ENCODE measurements at places on chromosomes 2 and 18. TPM values are rescaled to one million over a fixed set of nuclear protein-coding genes. Genes with fewer than 3 reads are reported as not detected.

- peak; percentile 21 for DNase-seq
Measured at GRCh38 chr2:233349005-233349998, 5.0 kb upstream of the DGKD start.

NOP58 gene
- 57.3 TPM for polyA plus RNA-seq

DNA sequence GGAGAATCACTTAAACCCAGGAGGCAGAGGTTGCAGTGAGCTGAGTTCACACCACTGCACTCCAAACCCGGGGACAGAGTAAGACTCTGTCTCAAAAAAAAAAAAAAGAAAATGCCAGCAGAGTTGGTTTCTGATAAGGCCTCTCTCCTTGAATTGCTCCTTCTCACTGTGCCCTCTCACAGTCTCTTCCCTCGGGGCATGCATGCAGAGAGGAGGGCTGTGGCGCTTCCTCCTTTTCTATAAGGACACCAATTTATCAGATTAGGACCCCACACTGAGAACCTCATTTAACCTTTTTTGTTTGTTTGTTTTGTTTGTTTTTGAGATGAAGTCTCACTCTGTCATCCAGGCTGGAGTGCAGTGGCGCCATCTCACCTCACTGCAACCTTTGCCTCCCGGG lies 110.5 kb downstream of the ZFP36L2 start:
- no peak for DNase-seq

DNA sequence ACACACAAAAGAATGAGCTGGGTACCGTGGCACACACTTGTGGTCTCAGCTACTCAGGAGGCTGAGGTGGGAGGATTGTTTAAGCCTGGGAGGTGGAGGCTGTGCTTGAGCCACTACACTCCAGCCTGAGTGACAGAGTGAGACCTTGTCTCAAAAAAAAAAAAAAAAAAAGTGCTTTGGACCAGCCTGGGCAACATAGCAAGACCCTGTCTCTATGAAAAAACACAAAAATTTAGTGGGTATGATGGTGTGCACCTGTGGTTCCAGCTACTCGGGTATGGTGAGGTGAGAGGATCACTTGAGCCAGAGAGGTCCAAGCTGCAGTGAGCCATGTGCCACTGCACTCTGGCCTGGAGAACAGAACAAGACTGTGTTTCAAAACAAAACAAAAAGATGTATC lies 10.4 kb downstream of the ZNF512 start:
- DNase-seq: no peak

HNMT gene
- 23.4 TPM for polyA plus RNA-seq

GRCh38 chr2:86193901-86194567 lies 1.2 kb downstream of the IMMT start:
- DNase-seq: peak; percentile 34

DNA sequence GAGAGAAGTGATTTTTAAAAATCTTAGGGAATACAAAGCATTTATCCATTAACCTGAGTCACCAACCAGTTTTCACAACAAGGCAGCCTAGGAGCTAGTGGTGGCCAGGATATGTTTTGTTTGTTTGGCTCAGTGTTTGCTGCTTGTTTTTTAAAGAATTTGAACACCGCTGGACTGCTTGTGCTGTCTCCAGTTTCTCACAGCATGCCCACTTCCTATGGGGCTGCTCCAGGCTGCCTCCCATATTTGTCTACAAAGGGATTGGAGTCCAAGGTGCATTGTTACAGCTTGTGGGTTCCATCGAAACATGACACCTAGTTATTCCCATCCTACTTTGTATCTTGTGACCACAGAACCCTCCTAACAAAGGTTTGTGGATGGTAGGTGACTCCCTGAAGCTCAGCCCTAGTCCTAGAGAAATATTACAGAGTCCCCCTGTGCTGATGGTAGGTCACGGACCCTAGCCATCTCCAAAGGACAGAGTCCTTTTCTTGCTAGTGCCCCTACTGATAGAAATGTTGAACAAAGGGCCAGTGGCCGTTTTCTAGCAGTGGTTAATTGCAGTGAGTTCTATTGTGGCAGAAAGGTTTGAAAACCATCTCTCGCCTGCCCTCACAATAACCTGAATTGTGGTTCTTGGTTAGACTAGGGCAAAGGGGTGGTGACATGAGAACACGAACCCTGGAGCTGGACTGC lies 23.2 kb downstream of the GPR39 start:
- peak; percentile 31 for DNase-seq

DNA sequence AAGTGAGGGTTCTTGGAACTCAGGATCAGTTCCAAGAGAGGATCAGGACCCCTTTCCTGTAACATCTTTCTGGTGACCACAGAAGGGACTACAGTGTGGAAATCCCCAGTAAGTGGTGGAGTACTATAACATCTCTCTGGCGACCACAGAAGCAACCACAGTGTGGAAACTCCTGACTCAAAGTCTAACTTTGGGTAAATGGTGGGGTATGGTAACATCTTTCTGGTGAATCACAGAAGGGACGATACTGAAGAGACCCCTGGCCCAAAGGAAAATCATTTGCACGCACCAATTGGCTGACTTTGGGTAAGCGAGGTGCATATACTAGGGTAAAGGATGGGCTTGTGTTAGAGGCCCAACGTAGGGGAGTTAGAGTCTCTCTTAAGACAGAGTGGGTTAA lies 56.3 kb upstream of the GULP1 start:
- DNase-seq: no peak

TMEM163 gene
- 1.1 TPM for polyA plus RNA-seq

- peak; percentile 58 for DNase-seq
Measured at GRCh38 chr2:9191041-9191481, 15.6 kb upstream of the ASAP2 start.

DNA sequence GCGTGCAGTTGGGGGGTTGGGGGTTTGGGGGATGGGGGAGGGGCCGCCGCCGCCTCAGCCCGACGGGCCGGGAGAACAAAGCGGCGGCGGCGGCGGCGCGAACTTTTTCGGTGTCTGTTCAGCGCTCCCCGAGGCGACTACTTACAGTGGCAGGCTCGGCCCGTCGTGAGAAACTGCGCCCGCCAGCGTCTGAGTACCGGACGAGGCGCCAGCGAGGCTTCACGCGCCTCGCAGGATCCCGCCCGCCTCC lies 172 bp downstream of the PRKD3 start:
- DNase-seq: peak; percentile 93

GRCh38 chr2:98903767-98904485 lies 32.1 kb downstream of the CRACDL start:
- DNase-seq: no peak

GRCh38 chr2:54642677-54643430 lies 80.6 kb upstream of the EML6 start:
- DNase-seq: no peak

GRCh38 chr2:62091471-62091870 lies 104.4 kb upstream of the B3GNT2 start:
- no peak for DNase-seq

- DNase-seq: no peak
Measured at GRCh38 chr18:54830866-54831265, 2.6 kb downstream of the RAB27B start.

GRCh38 chr2:42268528-42269151 lies 92.4 kb downstream of the COX7A2L start:
- DNase-seq: no peak

DNA sequence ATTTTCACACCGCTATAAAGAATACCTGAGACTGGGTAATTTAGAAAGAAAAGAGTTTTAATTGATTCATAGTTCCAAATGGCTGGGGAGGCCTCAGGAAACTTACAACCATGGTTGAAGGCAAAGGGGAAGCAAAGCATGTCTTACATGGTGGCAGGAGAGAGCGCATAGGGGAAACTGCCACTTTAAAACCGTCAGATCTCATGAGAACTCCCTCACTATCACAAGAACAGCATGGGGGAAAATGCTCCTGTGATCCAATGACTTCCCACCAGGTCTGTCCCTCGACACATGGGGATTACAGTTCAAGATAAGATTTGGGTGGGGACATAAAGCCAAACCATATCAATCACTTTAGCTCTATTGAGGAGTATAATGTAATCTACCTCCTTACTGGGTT lies 53.5 kb downstream of the ABCB11 start:
- DNase-seq: no peak

FSHR gene
- 0.40 TPM for polyA plus RNA-seq

GRCh38 chr2:158953454-158953853 lies 15.0 kb upstream of the TANC1 start:
- DNase-seq: no peak

DNA sequence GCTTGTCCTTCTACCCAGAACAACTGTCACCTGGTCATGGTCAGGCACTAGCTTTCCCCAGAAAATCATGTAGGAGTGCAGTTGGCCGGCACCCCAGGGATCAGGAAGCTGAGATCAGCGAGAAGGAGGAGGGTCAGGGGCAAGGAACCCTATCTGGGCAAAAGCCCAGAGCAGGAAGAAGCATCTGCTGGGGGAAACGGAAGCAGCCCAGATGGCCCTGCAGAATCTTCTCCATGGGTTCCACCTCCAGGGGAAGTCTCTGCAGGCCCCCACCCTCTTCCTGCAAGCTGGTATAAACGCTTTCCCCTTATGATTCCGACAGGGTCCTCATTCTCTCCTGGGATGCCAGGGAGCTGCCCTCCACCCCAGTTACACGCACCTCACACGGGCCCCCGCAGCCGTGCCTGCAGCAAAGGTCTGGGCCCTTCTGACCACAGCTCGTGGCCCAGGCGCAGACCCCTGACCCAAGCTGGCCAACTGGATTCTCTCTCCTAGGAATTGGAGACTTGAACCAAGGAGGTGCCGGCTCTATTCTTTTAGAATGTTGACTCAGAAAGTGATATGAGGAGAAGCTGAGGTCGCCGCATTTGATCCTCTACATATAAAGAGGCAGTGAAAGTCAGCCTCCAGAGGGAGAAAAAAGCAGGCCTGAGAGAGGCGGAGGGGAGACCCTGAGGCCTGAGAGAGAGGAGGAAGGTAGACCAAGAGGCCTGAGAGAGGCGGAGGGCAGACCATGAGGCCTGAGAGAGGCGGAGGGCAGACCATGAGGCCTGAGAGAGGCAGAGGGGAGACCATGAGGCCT lies 71.0 kb downstream of the STPG4 start:
- no peak for DNase-seq

CAPN14 gene
- 0.06 TPM for polyA plus RNA-seq

DNA sequence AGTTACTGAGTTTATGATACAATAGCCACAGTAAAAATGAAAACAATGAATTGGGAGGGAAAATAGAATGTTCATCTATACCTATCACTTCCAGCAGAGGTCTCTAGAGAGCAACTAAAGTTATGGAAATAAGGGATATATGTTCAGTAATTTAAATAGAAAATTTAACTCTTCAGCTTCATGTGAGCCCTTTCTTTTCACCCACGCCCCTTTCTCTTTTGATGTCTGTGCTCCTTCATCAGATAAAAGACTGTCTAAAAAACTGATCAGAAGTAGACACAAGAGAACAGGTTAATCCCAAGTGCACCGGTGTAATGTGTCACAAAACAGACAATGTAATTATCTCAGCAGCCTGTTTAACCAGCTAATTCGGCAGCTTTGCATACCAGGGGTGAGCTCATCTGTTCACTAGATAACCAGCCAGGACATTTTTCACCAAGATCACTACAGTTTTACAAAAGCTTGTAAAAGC lies 238.5 kb upstream of the ERBB4 start:
- peak; percentile 53 for DNase-seq

ACADL gene
- 1.1 TPM for polyA plus RNA-seq

DNA sequence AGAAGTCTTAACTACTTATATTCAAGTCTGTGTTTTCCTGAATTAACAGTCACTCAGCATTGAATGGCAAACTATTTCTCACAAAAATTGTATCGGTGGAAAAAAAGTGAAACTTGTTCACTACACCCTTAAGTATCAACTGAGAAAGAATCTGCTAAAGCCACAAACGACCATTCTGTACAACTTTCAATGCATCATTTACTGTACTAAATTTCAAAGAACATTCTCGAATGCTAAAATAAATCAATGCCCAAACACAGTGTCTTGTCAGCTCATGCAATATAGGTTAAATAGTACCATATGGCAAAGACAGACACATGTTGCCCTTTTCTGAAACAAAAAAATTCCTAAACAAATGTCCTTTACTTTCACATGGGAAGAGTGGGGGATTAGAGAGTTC lies 9.0 kb downstream of the ZNF516 start:
- DNase-seq: no peak

AAMP gene
- polyA plus RNA-seq: 179 TPM

DNA sequence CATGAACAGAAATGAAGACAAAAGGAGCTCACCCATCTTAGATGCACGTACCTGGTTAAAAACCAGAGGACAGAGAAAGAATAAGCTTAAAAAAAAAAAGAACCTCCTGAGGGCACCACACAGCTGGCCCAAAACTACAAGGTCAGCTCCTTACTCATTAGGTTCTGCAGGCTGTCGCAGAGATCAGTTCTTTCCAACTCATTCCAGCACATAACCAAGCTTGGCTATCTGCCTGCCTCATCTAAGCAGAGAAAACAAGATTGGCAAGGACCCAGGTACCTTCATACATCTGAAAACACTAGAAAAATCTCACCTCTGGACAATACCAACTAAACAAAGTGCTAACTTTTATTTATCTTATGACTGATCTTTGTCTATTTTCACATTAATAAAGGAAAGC lies 89.9 kb downstream of the NOL10 start:
- DNase-seq: no peak

GRCh38 chr18:57657542-57657941 lies 35.9 kb upstream of the NARS1 start:
- no peak for DNase-seq

DNA sequence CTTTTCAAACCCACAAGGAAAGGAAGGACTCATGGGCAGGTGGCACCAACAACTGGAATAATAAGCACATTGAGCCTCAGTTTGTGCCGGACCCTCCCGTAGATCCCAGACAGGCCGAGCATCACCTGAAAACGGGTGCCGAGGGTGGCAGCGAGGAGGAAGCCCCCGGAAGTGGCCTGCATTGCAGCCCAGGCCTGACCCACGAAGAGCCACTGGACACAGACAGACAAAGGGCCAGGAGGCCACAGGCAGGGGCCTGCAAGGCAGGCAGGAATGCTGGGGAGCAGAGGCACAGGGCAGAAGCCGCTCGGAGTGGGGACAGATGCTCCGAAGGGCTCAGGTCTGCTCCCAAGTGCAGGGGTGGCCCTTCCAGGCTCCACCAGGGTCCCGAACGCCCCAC lies 31.7 kb downstream of the MTERF4 start:
- DNase-seq: no peak

GRCh38 chr2:133509777-133510176 lies 58.5 kb downstream of the NCKAP5 start:
- no peak for DNase-seq

- DNase-seq: no peak
Measured at GRCh38 chr2:204312105-204312504, 233.2 kb upstream of the PARD3B start.

DNA sequence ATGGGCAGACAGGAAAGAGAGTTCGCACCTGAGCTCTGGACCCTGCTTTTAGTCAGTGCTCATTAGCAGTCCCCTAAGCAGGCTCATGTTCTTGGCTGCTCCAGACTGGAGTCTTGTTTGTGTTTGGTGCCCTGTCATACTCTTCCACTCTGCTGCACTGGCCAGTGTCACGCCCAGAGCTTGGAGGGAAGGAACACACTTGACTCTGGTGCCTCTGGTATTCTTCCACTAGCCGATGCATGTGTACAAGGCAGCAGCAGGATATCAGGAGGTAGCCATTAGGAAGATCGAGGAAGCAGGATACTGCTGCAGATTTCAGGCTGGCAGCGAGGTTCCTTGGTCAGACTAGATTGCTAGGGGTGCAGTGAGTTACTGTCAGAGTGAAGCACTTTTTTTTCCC lies 81.4 kb upstream of the B3GNT2 start:
- no peak for DNase-seq

All from hepatocyte (in vitro differentiated cells).